ENCODE measurements at places on chromosomes 5 and 9. TPM values are rescaled to one million over a fixed set of nuclear protein-coding genes. Genes with fewer than 3 reads are reported as not detected.

The SOX30 gene
- not detected for total RNA-seq

DNA sequence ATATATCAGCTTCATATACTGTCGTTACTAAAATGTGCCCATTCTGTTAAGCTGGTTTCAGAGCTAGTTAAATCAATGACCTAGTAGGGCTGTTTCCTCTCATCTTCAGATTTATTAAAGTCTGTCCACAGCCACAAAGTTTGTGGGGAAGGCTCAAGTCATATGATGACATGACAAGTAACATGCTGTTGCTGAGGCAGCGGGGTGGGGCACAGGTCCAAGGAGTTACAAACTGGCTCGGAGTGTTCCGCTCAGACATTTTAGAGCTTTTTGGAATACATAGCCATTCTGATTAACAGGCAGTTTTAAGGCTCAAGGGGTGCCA is 2.7 kb upstream of the ANP32B start:
- no peak for DNase-seq

The SLC34A3 gene
- not detected for total RNA-seq

- DNase-seq: peak; percentile 31
Observed at GRCh38 chr5:17228821-17229291, 11.4 kb downstream of the BASP1 start.

- DNase-seq: no peak
Observed at GRCh38 chr9:68731857-68732256, 26.8 kb downstream of the PIP5K1B start.

The NDFIP1 gene
- total RNA-seq: 40.3 TPM

DNA sequence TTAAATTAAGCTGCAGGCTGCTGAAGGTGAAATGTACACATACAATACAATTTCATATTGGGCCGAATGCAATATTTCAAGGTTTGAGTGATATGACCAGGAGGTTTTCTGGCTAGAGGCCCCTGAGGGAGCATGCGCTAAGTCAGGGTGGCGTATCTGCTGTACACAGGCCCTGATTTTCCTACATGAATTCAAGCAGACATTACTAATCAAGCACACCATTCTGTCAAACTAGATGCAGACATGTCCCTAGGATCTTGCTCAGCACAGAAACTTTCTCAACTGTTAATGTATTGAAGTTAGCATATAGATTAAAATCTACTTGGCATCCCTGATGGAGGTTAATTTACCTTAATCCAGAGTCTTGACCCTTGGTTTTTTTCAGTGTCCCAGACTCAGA is 10.7 kb upstream of the LECT2 start:
- DNase-seq: no peak

All from endothelial cell of umbilical vein (primary cell).